Liver (tissue), 10 donors: ENCODE measurements at places on chromosomes 13 and 19. TPM values are rescaled to one million over a fixed set of nuclear protein-coding genes. Genes with fewer than 3 reads are reported as not detected.

RNF225 gene
- total RNA-seq: not detected

ATP4B gene
- not detected for total RNA-seq

GRCh38 chr13:29767006-29767405, 83.4 kb downstream of the UBL3 start:
- no peak for DNase-seq

- DNase-seq: no peak
These were observed 404.4 kb downstream of the SPRY2 start for GRCh38 chr13:79936368-79937136.

DNA sequence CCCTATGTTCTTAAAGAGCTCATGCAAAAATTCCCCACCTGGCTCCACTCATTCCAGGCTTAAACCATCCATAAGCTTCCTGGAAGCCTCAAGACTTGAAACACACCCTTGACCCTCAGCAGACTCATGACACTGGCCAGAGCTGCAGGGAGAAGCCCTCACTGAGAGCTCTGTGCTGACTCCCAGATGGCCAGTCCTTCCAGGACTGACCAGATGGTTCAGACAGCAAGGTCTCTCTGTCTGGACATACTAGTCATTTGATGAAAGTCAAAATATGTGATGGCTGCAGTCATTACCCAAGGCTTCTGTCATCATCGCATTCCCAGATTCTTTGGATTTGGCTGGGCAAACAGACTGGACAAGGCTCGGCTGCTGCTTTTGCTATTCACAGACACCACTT, 397.4 kb downstream of the FOXO1 start:
- no peak for DNase-seq

- no peak for DNase-seq
These were observed 62.7 kb downstream of the COL4A1 start for GRCh38 chr13:110244071-110244830.

- no peak for DNase-seq
These were observed 43.5 kb upstream of the CYP2B6 start for GRCh38 chr19:40947573-40947972.

GRCh38 chr13:111943229-111943795, 123.6 kb upstream of the SOX1 start:
- DNase-seq: no peak

- DNase-seq: no peak
These were observed 402.5 kb upstream of the PCDH9 start for GRCh38 chr13:67632590-67632989.

- DNase-seq: no peak
These were observed 10.3 kb downstream of the ATG4D start for GRCh38 chr19:10553943-10554381.

DNA sequence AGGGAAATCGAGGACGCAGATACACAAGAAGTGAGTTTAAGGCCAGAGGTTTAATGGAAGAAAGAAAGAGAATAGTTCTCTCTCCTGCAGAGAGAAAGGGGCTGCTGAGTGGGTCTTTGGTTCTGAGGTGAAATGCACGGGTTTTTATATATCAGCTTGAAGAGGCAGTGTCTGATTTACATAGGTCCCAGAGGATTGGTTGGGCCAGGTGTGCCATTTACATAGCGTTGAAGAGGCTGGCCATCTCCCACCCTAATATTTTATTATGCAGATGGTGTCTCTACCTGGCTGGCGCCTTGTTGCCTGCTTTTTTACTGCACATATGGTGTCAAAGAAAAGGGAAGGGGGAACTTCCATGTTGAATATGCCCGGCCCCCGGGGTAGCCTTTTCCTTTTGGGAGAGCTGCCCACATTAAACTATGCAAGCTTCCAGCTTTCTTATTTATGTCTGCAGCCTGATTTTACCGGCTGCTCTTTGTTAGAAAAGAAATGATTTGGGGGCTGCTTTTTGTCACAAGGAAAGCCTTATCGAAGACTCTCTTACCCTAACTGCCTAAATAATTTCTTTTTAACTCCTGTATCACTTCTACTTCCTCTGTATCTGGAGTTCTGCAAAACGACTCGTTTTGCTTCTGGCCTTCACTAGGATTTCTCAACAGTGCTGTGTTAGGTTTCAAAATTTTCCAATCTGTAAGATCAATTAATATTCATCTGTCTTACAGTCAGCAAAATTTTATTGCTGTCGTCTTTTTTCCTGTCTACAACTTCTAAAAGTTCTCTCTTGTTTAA, 268.5 kb downstream of the B3GLCT start:
- DNase-seq: no peak
